Activated CD8-positive, alpha-beta memory T cell treated with anti-CD3 and anti-CD28 coated beads, Interleukin-2, amount 50 U/mL, for 4 hours (primary cell): ENCODE measurements at places on chromosomes 2 and 18.

GRCh38 chr2:112143150-112143549, 5.0 kb downstream of the FBLN7 start:
- DNase-seq = no peak

DNA sequence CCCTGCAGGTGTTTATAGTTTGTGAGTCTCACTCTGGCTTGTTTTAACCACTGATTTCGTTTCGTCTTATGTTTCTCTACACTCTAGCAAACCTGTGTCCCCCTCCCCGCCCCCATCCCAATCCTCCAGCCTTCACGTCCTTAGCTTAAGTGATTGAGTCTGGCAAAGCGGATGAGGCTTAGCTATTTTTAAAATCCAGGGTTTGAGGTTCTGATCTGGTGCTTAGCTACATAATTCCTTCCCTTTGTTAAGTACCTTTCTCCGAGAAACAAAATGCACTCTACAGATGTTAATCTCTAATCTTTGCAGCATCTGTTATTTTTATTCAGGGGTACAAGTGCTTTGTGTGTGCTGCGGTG, 7.8 kb downstream of the AGAP1 start:
- DNase-seq = no peak

- DNase-seq = no peak
Observed at GRCh38 chr2:200222791-200223190, 83.7 kb upstream of the SPATS2L start.

DNA sequence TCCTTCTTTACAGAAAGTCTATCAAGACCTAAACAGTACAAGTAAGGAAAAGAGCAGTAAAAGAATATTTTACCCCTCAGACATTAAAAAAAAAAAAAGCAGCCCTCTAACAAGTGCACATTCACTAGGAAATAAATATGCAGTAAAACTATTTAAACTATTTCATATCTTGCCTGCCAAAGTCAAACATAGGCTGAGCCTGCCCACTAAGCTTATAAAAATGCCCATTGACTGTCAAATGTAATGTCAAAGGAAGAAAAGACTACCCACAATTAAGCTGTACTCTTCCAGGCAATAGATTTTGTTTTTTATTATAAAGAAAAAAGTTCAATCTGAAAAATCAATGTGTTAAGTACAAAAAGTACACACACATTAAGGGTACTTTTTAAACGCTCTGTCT, 11.8 kb downstream of the ALS2 start:
- DNase-seq = no peak

DNA sequence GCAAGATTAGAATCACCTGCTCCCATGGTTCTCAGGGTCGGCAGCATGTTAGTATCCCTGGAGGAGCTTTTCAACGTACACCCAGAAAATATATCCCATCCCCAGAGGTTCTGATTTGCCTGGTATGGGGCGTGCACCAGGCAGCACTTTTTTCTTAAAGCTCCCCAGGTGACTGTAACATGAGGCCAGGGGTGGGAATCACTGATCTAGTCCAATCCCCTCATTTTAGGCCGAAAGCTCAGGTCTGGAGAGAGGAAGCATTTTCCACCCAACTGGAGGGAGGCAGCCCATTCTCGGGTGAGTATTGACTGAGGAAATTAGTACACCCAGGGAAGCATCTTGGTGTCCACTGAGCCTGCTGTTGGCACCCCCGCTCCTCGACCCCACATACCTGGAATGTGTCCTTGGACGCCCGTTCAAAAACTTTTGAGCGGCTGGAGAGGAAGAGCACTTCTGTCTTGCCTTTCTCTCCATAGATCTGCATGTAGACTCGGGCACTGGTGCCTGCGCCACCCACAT, 94.3 kb downstream of the LOXHD1 start:
- DNase-seq = no peak

GRCh38 chr2:129320288-129320687, 659.2 kb upstream of the RAB6C start:
- no peak for DNase-seq

DNA sequence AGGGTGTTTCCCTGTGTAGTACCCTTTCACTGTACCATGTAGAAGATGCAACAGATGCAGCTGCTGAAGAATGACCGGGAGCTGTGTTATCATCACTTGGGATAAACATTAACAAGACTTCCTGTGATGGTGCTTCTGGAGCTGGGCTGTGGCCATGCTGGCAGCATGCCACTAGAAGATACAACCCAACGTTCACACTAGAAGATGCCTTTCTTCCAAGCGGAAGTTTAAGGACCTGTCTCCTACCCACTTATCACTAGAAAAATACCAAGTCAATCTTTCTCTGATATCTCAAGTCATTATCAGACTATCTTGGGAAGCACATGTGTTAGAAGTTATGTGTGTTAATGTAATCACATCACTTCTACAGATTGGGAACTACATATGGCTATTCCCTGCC, 953.5 kb downstream of the CNTNAP5 start:
- no peak for DNase-seq

DNA sequence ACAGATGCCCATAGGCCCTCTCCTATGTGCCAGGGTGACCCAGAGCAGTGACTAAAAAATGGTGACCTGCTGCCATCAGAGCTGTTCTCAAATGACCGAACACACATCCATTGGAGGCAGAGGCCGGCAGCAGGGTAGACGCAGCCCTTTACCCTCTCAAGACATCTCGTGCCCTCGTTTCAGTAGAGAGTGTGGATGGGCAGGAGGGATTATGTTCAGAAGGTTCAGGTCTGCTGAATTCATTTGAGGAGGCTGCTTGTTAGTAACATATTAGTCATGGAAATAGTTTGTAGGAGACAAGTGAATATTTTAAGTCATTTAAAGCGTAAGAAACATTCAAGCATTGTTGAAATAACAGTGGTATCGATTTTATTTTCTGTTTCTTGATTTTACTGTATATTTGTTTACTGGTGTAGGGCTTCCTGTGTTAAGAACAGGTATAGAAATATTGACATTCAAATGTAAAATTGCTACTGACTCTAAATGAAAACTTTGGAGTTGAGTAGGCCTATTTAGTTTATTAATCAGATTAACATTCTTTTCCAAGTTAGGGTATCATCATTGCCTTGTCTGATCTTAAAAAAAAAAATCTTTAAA, 82.6 kb downstream of the ZNF532 start:
- no peak for DNase-seq

DNA sequence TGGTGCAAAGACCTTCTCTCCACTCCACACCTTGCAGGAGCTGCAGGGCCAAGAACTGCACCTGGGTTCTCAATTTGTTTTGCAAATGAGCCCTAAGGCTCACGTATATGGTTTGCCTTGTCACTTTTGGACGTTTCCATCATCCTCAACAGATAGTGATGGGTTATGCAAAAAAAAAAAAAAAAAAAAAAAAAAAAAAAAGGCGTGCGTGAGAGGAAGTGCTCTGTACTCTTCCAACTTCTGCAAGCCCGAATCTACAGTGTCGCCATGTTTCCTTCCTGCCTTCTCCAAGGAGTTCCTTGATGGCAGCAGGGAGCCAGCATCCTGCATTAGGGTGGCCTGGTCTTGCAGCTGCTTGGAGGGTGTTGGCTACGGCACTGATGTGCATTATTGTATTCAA, 4.0 kb upstream of the INHBB start:
- DNase-seq = no peak
